ENCODE measurements at places on chromosomes 12 and 14. TPM values are rescaled to one million over a fixed set of nuclear protein-coding genes. Genes with fewer than 3 reads are reported as not detected.

KRT77 gene
- polyA plus RNA-seq, result not detected

CABP1 gene
- 1.1 TPM for polyA plus RNA-seq

CMKLR1 gene
- 0.45 TPM for polyA plus RNA-seq

CLEC4A gene
- polyA plus RNA-seq, result 1.3 TPM

FAM90A1 gene
- polyA plus RNA-seq, result 0.13 TPM

PLEKHD1 gene
- polyA plus RNA-seq, result 0.06 TPM

RARG gene
- 104 TPM for polyA plus RNA-seq

TMPO gene
- 29.1 TPM for polyA plus RNA-seq

COX8C gene
- polyA plus RNA-seq, result not detected

RERG gene
- polyA plus RNA-seq, result 2.3 TPM

NDUFB1 gene
- polyA plus RNA-seq, result 433 TPM

FIGNL2 gene
- polyA plus RNA-seq, result 0.08 TPM

OASL gene
- 1.9 TPM for polyA plus RNA-seq

STYX gene
- 6.0 TPM for polyA plus RNA-seq

ASB2 gene
- polyA plus RNA-seq, result 4.5 TPM

SLC2A14 gene
- polyA plus RNA-seq, result not detected

ALDH6A1 gene
- 7.2 TPM for polyA plus RNA-seq

POTEG gene
- not detected for polyA plus RNA-seq

OLR1 gene
- polyA plus RNA-seq, result 0.14 TPM

SPIC gene
- polyA plus RNA-seq, result 0.09 TPM

MYO1H gene
- polyA plus RNA-seq, result 0.62 TPM

SLC15A4 gene
- polyA plus RNA-seq, result 7.3 TPM

ITPK1 gene
- polyA plus RNA-seq, result 15.8 TPM

PXN gene
- polyA plus RNA-seq, result 17.3 TPM

OVCH1 gene
- polyA plus RNA-seq, result 0.01 TPM

GDF3 gene
- 0.02 TPM for polyA plus RNA-seq

WNT1 gene
- polyA plus RNA-seq, result 0.05 TPM

CPNE6 gene
- 0.06 TPM for polyA plus RNA-seq

RNF212B gene
- not detected for polyA plus RNA-seq

BATF gene
- 1.8 TPM for polyA plus RNA-seq

RNASE3 gene
- not detected for polyA plus RNA-seq

FBRSL1 gene
- polyA plus RNA-seq, result 17.9 TPM
